ENCODE measurements at places on chromosomes 11 and 22.

DNA sequence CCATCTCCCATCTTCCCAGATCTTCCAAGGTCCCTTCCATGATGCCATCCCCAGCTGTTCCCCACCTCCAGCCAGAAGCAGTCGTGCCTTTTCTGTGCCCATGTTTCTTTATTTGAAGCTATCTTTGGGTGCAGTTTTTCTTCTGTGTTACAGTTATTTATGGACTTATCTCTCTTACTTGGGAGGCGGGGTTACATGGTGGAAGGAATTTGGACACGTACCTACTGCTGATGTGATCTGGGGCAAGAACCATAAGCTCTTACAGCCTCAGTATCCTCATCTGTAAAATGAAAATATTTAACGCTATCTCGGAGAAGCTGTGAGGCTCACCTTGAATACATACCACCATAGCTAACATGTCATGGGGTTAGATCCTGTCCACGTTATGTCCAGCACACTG is 98.9 kb downstream of the ZBTB16 start:
- no peak for DNase-seq

GRCh38 chr11:122304973-122305372 is 189.0 kb upstream of the BLID start:
- DNase-seq = no peak

- DNase-seq = no peak
These were observed 2.7 kb downstream of the PNPLA3 start for GRCh38 chr22:43926349-43926710.

DNA sequence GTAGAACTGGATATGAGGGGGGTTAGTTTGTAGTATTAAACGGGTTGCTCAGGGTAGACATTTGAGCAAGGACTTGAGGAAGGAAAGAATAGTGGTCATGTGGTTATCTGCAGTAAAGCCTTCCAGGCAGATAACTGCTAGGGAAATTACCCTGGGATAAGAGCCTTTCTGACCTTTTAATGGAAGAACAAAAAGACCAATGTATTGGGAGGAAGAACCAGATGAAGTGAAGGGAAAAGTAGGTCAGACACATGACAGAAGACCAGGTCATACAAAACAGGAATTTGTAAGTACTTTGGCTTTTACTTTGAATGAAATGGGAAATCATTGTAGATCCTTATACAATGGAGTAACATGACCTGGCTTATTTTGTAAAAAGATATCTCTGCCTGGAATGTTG is 241.9 kb upstream of the CTSC start:
- no peak for DNase-seq

GRCh38 chr11:2621894-2622293 is 77.9 kb downstream of the KCNQ1OT1 start:
- DNase-seq = no peak

DNA sequence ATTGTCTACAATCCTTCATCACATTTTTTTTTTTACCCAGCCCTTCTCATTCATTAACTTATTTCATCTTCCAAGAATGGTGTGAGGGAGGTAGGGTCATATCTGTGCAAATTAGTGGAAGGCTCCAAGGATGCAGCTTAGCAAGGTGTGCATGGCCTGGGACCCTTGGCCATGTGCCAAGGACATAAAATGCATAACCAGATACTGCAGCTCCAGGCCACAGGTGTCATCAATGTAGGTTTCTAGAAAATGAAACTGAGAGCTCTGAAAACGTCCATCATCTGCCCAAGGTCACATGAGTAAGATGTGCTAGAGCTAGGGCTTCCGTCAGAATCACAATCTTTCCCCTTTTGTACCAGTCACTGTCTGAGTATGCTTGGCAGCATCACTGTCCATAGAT is 29.8 kb downstream of the ANKK1 start:
- no peak for DNase-seq

- no peak for DNase-seq
These were observed 545.4 kb downstream of the TBC1D22A start for GRCh38 chr22:47307822-47308221.
